ENCODE measurements at places on chromosomes 11 and 22.

- no peak for DNase-seq
Observed at GRCh38 chr11:94823102-94823732, 55.1 kb downstream of the AMOTL1 start.

- DNase-seq, result no peak
Observed at GRCh38 chr22:43077121-43077877, 11.9 kb downstream of the TTLL1 start.

- DNase-seq, result no peak
Observed at GRCh38 chr11:134797411-134798089, 385.5 kb upstream of the B3GAT1 start.

GRCh38 chr11:40683010-40683409 is 776.4 kb downstream of the LRRC4C start:
- DNase-seq, result no peak
